CD8-positive, alpha-beta T cell (primary cell): ENCODE measurements at places on chromosomes 2 and 18.

GRCh38 chr2:192286093-192286701 lies 91.5 kb upstream of the TMEFF2 start:
- DNase-seq, result no peak

DNA sequence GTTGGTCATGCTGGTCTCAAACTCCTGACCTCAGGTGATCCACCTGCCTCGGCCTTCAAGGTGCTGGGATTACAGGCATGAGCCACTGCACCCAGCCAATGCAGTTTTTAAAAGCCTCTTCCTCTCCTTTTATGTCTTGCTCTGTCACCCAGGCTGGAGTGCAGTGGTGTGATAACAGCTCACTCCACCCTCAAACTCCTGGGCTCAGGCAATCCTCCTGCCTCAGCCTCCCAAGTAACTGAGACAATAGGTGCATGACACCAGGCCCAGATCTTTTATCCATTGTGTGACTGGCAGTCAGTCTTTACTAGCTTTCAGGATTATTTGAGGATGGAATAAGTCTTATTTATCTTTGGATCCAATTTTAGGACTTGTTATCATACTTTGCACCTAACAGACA lies 13.2 kb downstream of the KCTD18 start:
- DNase-seq, result no peak

GRCh38 chr2:168432565-168433186 lies 23.4 kb upstream of the CERS6 start:
- DNase-seq, result peak; percentile 29

GRCh38 chr2:219698748-219699439 lies 71.5 kb downstream of the SLC4A3 start:
- no peak for DNase-seq

- no peak for DNase-seq
Observed at GRCh38 chr2:124540805-124541204, 515.7 kb downstream of the CNTNAP5 start.

- no peak for DNase-seq
Observed at GRCh38 chr2:12533337-12534005, 183.3 kb upstream of the TRIB2 start.

DNA sequence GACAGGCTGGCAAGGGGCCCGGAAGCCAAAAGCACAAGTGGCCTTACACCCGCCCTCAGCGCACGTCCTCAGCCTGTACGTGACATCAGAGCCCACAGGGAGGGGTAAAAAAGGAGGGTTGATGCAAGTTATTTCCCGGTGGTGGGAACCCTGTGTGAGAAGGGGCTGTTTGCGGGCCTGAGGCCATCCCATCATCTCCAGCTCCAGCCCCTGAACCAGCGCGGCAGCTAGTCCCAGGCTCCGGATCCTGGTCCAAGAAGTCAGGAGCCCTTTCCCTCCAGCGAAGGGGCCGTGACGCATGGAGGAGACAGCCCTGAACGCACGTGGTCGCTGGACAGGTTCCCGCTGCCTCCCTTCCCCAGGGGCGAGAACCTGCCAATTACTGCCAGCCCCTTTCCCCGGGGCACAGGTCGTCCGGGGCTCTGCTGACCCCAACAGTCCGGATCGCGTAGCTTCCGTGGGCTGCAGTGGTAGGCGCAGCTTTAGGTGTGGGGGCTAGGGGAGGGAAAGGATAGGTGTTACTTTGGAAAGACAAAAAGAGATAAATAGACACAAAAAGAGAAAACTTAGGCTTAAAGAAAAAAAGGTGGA lies 1.3 kb upstream of the LRP2 start:
- peak; percentile 14 for DNase-seq

DNA sequence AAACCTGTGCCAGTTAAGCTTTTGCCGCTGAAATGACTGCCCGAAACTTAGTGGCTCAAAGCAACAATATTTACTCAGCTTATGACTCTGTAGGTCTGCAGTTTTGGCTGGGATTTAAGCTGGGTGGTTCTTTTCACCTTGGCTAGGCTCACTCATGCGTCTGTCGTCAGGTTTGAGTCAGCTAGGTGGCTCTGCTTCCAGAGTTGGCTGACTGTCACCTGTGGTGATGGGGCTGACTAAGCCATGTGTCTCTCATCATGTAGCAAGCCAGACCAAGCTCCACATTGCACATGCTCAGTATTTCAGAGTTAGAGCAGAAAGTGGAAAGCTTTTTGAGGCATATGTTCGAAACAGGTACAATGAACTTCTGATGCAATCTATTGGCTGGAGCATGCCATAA lies 354.8 kb downstream of the MEIS1 start:
- DNase-seq, result no peak

GRCh38 chr2:223725494-223725893 lies 111.9 kb downstream of the AP1S3 start:
- DNase-seq, result no peak

- DNase-seq, result no peak
Observed at GRCh38 chr2:23635442-23636340, 250.7 kb downstream of the KLHL29 start.

DNA sequence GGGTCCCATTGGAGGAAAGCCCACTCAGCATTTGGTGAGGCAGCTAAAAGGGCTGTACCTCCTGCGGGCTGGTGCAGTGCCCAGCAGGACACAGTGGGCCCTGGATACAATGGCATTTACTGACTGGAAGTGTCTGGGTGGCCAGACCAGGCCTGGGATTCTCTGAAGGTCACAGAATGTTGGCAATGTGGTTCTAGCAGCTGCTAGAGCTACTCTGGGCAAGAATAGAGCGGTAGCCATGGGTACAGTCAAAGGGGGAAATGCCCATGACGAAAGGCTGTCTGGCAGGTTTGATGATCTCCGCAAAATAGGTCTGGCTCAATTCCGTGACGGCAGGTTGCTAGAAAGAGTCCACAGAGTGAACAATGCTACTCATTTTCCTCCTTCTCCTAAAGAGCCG lies 241.8 kb downstream of the AFF3 start:
- DNase-seq, result no peak

GRCh38 chr18:23523429-23524212 lies 20.3 kb downstream of the RMC1 start:
- no peak for DNase-seq

DNA sequence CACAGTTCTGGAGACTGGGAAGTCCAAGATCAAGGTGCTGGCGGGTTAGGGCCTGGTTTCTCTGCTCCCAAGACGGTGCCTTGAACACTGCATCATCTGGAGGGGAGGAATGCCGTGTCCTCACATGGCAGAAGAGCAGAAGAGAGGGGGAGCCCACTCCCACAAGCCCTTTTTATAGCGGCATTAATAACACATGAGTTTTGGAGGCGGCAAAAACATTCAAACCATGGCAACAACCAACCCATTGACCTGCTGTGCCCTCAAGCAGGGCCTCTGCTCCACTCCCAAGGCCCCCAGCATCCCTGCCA lies 62.0 kb downstream of the SMAD7 start:
- DNase-seq, result no peak

- no peak for DNase-seq
Observed at GRCh38 chr18:10546557-10547300, 20.9 kb downstream of the NAPG start.

DNA sequence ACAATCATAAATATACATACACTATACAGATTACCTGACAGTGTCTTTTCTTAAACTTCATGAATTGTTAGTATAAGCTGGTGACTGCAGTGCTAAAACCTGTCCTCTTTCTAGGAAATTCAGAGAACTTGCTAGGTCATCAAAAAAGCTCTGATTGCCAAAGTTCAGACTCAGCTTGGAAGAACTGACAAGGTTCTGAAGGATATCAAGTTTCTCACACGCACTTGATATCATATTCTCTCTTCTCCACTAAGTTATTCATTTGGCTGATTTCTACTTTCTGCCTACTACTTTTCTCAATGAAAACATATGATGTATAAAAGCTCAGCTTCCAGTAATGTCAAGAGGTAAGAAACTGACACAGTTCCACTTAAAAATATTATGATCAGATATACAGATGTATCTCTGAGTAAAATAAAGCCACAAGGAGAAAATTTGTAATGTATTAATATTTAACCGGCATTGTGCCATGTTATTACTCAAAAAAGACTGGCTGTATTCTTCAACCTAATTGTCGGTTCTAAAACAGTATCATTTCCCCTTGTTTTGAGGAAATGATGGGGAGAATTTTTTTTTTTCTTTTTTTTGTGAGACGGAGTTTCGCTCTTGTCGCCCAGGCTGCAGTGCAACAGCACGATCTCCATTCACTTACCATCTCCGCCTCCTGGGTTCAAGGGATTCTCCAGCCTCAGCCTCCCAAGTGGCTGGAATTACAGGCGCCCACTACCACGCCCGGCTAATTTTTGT lies 2.4 kb downstream of the OSBPL1A start:
- DNase-seq, result no peak
